ENCODE measurements at places on chromosomes 5 and 9.

DNA sequence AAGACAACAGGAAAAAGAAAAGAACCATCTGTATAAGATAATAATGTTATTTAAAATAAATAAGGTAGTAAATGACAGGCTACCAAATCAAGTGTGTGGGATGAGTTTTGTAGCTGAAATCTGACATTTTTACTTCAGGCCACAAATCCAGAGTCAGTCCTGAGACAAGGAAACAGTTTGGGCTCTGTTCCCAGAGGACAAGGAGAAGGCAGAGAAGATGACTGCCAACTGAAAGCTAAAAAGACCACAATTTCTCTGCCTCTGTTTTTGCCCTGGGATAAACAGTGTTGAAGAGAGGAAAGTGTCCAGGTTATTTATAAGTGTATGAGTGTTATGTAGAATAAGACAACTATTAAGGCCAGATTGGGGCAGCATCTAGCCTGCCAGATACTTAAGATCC is 180.5 kb downstream of the NFIB start:
- DNase-seq = no peak

DNA sequence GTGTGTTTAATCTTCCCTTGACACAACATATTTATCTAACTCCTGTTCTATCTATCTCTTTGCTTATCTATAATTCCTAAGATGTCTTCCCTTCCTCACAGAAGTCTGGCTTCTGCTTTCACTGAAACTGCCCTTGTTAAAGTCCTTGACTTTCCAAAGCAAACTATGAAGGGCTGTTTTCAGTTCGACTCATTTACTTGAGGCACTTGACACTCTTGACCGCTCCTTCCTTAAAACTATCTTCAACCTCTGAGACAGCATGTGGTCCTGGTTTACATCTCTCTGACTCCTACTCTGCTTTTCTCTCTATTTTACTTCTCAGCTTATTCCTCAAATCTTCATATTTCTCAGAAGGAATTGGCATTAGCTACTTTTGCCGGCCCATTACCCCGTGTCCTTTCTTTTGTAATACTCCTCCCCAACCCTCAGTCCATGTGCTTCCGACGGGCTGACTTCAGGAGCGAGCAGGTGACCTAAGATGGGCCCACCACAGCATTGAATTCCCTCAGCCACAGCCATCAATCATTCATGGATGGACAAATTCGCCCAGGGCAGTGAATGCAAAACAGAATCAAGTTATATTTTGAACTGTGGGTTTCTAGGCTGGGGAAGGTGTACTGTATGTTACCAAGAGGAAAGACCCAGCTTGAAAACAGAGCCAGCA is 1089.2 kb downstream of the PTPRD start:
- no peak for DNase-seq

DNA sequence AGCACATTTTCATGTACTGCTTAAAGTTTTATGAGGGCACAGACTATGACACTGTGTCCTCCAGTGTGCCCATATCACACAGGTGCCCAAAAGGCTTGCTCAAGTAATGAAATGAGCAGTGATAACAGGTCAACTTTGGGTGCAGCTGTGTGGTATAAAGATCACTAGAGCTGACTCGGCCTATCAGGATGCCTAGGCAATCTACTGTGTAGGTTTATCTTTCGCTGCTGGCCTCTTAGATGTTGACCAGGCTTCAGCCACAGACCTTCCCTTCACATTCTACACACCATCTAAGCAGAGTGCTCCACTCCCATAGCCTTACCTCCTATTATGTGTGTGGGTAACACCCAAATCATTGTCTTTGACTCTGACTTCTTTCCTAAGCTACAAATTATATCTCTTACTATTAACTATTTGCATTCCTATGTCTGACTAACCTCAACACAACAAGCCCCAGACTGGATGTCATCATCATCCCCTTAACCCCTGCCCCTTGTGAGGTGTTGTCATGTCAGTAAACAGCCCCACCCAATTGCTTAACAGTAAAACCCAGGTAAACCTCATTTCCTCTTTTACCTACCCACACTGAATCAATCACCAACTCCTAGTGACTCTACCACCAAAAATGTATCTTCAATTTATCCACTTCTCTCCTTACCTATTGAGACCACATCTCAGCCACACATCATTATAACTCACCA is 2.5 kb downstream of the SREK1IP1 start:
- no peak for DNase-seq

DNA sequence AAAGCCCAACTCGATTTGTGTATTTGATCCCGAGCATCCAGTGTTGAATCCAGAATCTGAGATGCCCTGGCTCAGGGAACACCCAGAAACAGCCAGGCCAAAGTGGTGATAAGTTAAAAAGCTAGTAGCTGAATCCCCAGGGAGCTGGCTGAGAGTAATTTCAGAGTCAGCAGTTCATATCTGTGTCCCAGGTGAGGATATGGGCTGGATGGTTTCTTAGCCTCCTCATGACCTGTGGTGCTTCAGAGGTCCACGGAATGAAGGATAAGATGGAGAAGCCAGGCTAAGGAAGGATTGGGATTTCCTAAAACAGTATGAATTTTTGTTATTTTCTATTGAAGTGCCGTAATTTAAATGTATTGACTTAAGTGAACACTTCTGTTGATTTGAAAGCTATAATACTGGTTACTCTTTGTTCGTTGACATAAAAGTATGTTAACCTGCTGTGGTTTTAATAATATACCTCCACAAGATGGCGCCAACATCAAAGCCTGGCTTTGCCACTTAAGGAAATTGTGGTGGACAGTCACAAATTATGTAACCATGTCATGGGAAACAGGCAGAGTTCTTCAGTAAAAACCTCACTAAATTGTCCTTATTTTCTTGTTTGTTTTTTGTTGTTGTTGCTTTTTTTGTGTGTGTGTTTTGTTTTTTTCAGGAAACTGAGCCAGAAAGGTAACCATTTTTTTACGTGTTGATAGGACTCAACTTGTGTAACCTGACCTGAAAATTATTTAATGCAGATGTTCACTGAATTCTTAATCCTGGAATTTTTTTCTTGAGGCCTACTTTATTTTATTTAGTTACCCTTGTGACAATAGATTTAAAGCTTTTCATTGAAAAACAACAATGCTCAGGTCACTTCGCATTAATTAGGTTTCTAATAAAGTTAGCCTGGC is 11.4 kb downstream of the MTAP start:
- peak; percentile 60 for DNase-seq

DNA sequence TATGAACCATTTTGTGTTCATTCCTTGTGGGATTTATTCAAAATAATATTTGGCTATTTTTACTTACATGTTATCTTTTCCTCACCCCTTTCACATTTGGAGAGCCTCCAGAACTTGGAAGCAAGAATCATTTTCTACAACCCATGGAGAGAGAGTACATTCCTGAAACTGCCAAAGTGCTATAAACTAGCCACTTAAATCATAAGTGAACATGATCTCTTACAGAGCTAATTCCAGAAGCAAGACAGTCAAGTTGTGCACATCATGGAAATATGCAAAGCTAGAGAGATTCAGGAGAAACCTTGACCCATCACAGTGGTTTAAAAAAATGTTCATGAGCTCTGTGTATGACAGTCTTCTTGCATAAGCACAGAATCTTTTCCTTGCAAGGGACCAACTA is 883.6 kb upstream of the C9orf72 start:
- no peak for DNase-seq

GRCh38 chr5:78639791-78640190 is 8.8 kb downstream of the LHFPL2 start:
- no peak for DNase-seq

- DNase-seq = no peak
Observed at GRCh38 chr9:79609468-79610018, 37.8 kb downstream of the TLE4 start.

- DNase-seq = no peak
Observed at GRCh38 chr5:109805472-109805871, 115.7 kb downstream of the MAN2A1 start.

- DNase-seq = no peak
Observed at GRCh38 chr9:37383876-37384746, 38.4 kb upstream of the GRHPR start.

DNA sequence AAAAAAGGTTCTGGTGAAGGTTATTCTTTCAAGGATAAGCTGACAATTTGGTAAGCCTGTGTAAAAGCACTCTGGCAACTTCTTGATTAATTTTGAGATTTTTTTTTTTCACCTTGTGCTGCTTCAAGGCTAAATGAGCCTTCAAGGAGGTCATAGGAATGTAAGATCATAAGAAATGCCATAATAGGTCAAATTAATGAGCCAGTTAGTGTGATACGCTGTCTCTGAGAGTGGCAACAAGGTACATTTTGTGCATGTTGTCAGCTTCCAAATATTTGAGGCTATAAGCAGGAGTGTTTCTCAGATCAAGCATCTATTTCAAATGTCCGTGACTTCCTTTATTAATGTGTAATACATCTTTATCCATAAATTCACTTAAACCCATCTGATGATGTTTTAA is 72.3 kb upstream of the CDH6 start:
- no peak for DNase-seq

DNA sequence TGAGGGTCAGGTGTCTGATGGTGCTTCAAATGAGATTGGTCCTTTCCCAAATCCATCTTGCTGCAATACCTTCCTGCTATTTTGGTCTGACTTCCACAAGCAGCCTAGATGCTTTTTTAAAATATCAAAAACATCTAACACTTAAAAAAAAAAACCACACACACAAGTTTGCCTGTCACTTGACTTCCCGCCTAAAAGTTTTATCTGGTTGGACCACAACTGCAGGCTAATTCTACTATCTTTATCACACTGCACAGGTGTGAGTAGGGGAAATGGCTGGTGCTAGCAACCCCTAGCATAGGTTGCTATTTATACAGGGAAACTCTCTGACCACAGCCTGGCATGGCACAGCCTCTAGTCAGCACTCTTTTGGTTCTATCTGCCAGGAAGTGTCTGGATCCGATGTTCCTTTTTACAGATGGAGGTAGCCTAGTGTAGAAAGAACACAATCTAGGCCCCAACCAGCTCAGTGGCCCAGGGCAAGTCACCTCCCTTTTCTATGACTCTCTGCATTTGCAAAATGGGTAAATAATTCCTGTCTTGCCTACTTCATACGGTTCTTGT is at the start of gene HEMGN:
TSS of gene HEMGN (minus strand) at position 92 of the 564 bp plus-strand sequence. CDS start at position 56, 36 bp downstream.
- no peak for DNase-seq

Measured in neuronal stem cell (in vitro differentiated cells).